ENCODE measurements at places on chromosomes 6 and 20.

DNA sequence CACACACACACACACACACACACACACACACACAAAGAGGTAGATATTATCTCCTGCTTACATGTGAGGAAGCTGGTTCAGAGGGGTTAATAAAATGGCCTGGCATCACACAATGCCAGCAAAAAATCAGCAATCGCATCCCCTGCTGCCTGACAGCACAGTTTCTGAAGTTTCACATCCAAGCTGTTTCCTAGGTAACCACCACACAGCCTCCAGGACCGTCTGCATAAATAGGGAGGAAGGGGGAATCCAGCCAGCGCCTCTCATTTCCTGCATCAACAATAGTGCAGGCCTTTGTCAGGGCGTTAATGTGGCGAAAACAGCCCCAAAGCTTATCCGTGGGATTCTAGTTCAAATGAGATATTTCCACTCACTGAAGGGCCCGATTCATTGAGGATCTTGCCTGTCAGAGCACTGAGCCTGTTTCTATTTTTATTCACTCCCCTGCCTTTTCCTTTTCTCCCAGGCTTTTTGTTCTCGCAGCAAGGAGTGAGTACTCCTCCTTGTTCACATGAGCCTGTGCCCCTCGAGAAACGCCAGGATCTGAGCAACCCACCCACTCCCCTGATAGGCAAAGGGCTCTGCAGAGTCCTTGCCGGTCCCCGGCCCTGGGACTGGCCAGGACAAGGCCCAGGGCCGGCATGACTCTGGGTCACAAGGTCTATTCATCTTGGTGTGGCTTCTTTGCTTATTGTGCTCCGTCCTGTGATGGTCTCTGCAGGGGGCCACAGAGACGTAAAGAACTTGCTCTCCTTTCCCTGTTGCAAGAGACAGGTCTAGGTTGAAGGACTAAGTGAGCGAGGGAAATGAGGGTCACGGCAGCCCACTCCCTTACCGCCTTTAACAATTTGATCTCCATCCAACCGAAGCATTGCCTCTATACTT is 32.7 kb downstream of the TUBB2B start:
- DNase-seq = peak; percentile 57

GRCh38 chr6:44734886-44735629 is 347.6 kb downstream of the CDC5L start:
- no peak for DNase-seq

- no peak for DNase-seq
Measured at GRCh38 chr6:156630613-156631302, 146.4 kb upstream of the ARID1B start.

- DNase-seq = no peak
Measured at GRCh38 chr6:2221726-2222274, 23.6 kb downstream of the GMDS start.

- no peak for DNase-seq
Measured at GRCh38 chr20:38393259-38393658, 41.9 kb downstream of the SNHG17 start.

GRCh38 chr6:17276766-17277165 is 4.4 kb upstream of the RBM24 start:
- DNase-seq = no peak

DNA sequence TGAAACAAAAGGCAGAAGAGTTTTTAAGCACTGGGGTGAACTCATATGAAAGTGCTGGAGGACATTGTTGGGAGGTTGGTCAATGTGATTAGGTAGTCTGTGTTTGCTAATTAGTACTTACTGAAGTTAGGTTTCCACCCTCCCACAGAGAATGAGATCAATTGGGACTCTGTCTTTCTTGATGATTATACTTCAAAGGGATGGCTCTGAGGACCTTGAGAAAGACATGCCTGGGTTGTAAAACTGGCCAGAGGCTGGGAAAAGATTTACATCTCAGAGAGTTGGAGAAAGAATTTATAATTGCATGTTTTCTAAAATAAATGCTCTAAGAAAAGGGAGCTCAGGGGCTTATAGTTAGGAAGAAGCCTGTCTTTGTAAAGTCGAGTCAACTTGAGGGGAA is 74.0 kb downstream of the CD109 start:
- peak; percentile 62 for DNase-seq

- DNase-seq = no peak
Measured at GRCh38 chr6:146892613-146893401, 294.0 kb downstream of the ADGB start.

GRCh38 chr6:138526822-138527235 is 27.5 kb upstream of the NHSL1 start:
- no peak for DNase-seq

GRCh38 chr6:44976677-44977641 is 351.2 kb upstream of the RUNX2 start:
- no peak for DNase-seq

- peak; percentile 45 for DNase-seq
Measured at GRCh38 chr20:51393571-51393970, 148.9 kb downstream of the NFATC2 start.

DNA sequence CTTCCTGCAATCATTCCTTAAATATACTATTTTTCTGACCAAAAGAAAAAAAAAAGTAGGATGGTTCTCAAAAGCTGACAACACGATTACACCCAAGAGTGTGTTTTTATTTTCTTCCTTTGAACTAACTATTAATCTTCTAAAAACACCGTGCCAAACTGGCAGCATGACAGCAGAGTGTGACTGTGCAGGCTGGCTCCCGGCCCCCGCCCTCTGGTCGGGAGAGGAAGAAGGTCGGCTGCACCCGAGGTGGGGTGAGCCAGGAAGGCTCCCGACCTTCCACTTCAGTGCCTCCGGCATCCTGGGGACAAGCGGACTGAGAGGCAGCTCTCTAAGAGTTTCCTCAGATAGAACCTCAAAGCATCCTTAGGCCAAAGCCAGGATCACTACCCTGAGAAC is 29.2 kb downstream of the SLC22A23 start:
- no peak for DNase-seq

- no peak for DNase-seq
Measured at GRCh38 chr6:3908961-3909360, 59.8 kb downstream of the FAM50B start.

- DNase-seq = no peak
Measured at GRCh38 chr20:63635431-63636141, 8.7 kb upstream of the GMEB2 start.

DNA sequence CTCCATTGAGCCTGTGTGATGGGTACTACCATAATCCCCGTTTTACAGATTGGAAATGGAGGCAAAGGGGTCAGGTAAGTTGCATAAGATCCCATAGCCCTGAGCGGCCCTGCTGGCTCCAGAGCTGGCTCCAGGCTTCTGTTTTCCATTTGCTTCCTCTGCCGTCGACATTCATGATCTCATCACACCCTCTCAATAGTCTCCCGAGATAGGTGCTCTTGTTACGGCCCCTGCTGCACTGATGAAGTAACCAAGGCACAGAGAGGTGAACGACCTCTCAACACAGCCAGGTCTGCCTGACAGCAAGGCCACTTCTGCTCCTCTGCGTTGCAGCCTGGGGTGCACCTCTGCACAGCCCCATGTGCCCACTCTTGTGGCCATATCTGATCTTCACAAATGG is 16.9 kb downstream of the CDH22 start:
- no peak for DNase-seq

DNA sequence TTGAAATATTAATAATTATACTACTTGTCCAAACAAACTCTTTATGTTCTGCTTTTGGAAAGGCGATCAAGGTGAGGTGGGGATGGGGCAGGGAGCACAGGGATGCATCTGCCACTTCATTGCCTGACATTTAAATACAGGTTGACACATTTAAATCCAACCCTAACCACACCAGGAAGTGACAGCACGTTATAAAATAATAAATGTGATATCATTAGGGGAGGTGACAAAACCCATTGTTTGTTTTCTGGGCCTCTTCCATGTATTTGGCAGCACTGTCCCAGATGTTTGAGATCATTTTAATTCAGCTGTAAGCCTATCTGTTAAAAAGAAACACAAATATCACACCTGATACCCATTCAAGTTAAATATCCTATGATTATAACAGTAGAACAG is 342.4 kb upstream of the ARID1B start:
- no peak for DNase-seq

DNA sequence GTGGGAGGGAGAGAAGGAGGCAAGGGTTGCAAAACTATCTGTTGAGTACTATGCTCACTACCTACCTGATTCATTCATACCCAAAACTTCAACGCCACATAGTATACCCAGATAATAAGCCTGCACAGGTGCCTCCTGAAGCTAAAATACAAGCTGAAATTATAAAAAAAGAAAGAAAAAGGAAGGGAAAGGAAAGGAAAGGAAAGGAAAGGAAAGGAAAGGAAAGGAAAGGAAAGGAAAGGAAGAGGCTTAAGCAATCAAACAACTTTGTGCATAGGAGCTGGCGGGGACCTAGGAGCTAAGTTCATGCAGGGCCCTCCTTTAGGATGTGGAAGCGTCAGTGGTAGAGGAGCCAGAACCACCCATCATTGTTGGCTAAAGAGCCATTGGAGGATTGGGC is 108.9 kb upstream of the SYNDIG1 start:
- DNase-seq = no peak

DNA sequence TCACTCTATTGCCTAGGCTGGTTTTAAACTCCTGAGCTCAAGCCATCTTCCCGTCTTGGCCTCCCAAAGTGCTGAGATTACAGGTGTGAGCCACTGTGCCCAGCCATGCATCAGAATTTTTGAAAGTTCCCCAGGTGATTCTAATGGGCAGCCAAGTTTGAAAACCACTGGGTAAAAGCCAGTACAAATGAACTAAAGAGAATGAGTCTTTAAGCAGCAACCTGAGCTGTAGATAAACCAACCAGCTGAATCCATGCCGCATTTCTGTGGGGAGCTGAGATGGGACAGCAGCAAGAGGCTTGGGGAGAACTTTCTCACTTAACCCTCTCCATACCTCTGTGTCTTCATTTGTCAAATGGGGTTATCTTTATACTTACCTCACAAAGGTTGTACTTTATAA is 67.5 kb downstream of the VEGFA start:
- no peak for DNase-seq

DNA sequence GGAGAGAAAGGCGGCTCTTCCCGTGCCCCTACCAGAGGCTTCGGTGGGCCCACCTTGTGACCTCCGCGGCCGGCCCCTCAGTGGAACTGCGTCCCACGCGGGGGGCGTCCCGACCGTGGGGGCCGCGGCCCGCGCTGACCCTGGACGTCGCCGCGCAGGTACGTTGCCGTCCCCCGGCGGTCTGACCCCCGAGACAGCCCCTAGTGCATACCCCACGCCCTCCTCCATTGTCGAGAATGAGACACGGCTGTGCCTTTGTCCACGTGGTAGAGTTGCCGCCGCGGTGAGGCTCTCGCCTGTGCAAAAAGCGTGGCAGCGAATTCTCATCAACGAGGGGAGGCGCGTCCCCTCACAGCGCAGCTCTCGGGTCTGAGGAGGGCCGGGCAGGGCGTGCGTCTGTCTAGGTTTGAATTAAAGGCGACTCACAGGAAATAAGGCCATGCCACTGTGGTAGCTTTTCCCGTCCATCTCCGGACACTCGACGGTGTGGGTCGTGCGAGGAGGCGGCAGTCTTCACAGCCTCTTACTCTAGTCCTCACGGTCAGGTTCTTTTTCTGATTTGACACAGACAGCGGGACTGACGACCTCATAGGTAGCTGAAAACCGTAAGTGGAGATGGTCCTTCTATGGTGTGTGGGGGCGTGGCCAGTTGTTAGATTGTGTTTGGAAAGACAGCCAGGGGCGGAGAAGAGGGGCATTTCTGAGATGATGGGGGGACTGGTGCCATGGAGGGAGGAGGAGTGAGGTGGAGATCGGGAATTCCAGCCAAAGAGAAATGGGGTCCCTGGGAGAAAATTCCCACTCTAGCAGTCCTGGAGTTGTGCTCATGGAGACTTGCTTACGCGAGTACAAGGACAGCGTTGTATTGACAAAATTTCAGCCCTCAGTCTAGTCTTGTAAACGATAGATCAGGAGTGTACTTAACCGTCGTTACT is 580 bp downstream of the NXT1 start:
- peak; percentile 64 for DNase-seq

GRCh38 chr6:16768477-16768830 is 7.2 kb upstream of the ATXN1 start:
- no peak for DNase-seq

DNA sequence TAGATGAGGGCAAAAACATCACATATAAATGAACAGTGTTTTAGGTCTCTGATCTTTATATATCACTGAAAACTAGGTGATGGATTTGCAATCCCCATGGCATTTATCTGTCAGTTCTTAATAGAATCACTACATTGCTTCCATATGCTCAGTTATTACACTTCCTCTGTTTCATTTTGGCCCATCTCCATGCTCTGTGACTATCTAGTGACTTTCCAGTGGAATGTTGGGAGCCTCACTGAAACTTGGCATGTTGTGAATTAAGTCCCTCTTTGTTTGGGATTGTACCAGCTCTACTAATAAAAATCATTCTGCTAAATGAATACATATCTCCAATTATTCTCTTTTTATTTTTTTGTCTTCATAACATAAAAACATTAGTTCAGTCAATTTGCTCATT is 226.1 kb upstream of the CEP162 start:
- DNase-seq = no peak

- DNase-seq = peak; percentile 51
Measured at GRCh38 chr20:46128310-46129151, 10.4 kb downstream of the CD40 start.

- no peak for DNase-seq
Measured at GRCh38 chr6:87104667-87105066, 9.8 kb upstream of the CGA start.

DNA sequence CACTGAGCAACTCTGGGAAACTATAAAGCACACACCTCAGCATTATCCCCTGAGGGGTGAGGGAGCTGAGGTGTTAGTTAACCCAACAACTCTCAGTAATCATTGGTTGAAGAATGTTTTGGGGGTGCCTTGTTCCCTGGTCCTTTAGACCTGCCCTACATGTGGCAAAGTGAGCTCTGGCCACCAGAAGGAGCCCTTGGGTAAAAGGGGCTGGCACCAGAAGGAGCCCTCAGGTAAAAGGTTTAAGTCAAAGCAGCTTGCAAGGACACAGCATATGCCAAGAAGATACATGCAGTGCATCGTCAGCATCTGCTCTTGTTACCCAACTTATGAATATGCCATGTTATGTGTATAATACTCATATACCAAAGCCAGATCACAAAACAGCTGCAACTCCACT is 1081.7 kb downstream of the KIF16B start:
- peak; percentile 40 for DNase-seq

GRCh38 chr6:129967427-129967826 is 51.0 kb upstream of the L3MBTL3 start:
- no peak for DNase-seq

DNA sequence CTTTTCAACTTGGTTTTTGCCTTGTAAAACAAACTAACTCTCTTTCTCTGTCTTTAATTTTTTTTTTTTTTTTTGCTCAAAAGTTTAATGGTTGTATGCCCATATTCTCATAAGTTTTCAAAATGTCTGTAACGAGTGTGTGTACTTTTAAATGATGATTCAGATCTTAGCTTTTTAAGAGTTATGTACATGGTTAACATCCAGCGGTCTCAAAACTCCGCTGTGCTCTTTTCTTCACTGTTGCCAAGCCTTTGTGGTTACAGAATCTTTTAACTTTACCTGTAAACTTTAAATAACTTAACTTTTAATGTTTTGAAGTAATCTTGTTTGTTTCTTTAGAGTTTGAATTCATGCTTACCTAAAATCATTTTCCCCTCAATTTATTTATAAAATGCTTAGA is 133.0 kb downstream of the SAMD5 start:
- no peak for DNase-seq

GRCh38 chr20:38829296-38829875 is 23.9 kb downstream of the PPP1R16B start:
- no peak for DNase-seq

GRCh38 chr20:51399006-51399890 is 143.3 kb downstream of the NFATC2 start:
- no peak for DNase-seq

GRCh38 chr6:32933661-32934085 is 7.2 kb downstream of the HLA-DMB start:
- DNase-seq = peak; percentile 66
